ENCODE measurements at places on chromosomes 1 and 21.

DNA sequence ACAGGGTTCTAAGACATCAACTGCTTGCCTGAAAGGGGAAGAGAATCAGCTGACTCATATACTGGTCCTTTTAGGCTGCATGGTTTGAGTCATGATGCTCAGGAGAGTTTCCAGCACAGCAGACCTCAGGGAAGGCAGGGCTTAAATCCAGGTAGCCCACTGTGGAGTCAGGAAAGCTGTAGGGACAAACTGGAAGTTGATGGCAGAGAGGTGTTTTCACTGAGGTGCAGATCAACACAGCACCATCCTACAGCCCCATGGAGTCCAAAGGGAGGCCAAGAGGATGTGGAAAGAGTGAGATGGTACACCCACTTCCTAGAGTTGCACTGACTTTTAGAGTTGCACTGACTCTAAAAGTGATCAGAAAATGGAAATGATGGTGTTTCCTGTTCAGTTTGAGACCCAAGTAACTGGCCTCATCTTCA is 252.4 kb upstream of the DUSP10 start:
- DNase-seq, result no peak

- DNase-seq, result no peak
Measured at GRCh38 chr1:7589774-7590425, 181.2 kb upstream of the VAMP3 start.

DNA sequence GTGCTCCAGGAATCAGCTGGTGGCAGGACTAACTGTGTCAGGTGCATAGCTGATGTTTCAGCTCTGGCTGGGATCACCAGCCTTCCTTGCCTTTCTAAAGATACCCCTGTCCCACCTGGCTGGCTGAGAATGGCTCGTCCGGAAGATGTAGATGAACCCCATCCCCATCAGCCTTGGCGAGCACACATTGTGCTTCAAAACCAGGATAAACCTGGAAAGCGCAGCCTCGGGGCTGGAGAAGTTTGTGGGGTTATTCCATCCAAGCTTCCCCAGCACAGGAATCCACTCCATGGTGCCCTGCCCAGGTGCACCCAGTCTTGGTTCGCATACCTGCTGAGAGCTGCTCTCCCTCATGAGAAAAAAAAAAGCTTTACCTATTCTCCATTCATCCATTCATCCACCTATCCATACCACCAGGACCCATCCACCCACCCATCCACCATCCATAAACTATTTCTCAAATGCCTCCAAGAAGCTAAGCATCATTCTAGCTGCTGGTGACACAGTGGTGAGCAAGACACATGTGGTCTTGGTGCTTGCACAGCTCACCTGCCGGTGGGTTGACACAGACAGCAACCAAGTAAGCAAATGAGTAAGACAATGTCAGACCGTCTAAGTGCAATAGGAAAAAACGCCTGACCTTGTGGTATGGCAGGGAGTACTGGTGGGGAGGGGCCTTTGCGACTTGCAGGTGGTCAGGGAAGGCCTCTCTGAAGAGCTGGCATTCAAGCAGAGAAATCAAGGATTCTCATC is 94.0 kb downstream of the DMRTB1 start:
- no peak for DNase-seq

DNA sequence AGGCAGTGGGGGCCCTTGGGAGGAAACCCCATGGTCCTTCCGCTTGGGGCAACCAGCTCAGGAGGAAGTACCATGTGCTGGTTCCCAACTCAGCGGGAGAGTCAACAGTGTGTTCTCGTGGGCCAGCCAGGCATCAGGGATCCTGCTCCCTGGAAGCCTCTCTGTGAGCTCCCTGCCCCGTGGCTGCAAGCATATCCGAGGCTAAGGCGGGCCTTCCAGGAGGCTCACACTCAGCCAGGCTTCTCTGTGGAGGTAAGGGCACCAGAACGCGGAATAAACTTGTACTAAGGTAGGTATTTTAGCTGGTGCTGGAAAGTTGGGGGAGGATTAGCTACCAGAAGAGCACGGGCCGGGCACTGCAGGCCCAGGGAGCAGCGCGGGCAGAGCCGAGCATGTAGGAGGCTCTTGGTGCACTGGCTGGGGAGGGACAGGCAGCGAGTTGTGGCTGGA is 74.7 kb upstream of the POU3F1 start:
- DNase-seq, result no peak

DNA sequence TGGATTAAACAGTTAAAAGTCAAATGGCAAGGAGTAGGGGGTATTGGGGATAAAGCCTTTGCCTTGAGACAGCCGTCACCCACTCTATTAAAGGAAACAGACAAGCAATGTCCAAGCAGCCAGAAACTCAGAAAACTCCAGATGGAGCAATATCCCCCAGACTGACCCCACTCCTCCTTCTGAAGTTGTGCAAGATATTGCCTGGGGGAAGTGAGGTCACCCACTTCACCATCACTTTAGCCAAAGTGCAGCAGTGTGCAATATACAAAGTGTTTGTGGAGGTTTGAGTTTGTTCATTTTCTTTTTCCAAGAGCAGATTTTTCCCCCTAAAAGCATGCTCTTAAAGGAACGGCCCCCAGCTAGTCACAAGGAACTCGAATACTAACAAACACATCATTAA is 125.1 kb downstream of the ETS2 start:
- no peak for DNase-seq

DNA sequence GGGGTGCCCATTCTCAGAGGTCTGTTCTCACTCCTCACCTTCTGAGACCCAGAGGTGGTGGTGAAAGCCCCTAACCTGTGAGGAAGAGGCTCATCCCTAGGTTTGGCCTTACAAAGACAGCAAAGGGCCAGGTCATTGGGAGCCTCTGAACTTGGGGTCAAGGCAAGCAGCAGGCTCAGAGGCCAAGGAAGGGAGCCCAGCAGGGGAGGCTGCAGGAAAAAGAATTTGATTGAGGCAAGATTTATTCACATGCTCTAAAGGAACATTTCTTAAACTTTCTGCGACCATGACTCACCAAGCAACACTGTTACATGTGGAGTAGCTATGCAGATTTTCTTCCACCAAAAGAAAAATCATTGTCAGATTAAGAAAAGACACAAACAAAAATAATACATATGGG is 132.5 kb upstream of the SYT6 start:
- DNase-seq, result no peak

- no peak for DNase-seq
Measured at GRCh38 chr1:76951153-76951552, 83.9 kb downstream of the ST6GALNAC5 start.

DNA sequence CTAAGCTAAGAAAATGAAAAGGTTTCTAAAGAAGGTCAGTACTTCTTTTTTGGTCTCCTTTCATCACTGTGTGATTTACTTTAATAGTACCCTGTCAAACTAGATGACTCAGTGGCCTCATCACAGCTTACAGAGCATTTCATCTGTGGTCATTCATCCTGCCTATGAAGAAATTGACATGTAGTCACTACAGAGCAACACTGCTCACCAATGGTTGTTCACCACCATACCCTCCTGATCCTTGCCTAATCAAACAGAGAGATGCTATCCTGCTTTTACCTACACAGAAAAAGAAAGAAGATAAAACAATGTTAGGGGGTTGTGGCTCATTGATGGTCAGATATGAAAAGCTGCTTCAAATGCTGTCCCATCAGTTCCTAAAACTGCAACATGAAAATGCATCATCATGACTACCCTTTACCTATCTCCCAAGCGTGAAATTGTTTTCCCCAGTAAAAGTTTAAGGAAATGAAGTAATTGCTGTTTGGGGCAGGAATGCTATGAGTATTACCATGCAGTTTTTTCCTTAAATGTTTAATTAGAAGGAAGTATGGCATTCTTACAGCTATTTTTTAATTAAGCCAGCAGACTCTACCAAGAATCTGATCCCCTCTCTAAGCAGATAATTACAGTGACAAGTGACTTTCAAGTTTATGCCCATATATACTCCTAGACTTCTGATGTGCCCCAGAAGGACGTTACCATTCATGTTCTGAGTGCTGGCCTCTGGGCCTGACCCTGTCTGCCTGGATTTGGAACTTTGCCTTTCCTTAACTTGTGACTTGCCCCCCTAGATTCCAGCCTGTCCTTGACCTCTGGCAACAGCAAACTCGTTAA is 46.1 kb upstream of the FBXO28 start:
- no peak for DNase-seq

GRCh38 chr1:226563666-226564065 is 15.1 kb downstream of the STUM start:
- no peak for DNase-seq

DNA sequence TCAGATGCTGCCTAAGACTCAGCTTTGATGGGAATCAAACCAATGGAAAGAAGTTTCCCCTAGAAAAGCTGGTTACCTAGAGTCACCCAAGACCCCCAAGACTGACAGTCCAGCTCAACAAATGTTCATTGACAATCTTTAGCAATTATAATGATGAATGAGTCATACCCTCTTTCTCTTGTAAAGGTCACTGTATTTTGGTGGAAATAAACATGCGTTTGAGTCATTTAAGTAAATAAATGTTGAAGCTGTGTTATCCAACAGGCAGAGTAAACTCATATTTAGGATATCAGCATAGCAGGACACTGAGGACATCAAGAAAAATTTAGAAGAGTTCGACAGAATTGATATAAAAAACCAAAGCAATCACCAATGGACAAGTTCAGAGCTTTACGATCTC is 295.9 kb downstream of the RGS7 start:
- DNase-seq, result no peak

DNA sequence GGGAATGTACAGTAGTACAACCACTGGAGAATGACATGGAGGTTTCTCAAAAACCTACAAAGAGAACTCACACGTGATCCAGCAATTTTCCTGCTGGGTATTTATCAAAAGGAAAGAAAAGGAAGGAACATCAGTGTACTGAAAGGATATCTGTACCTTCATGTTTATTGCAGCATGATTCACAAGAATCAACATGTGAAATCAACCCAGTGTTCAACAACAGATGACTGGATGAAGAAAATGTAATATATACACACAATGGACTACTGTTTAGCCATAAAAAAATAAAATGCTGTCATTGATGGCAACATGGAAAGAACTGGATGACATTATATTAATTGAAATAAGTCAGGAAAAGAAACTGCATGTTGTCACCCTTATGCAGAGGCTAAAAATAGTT is 19.0 kb upstream of the CYP4A11 start:
- DNase-seq, result no peak

- no peak for DNase-seq
Measured at GRCh38 chr1:241156231-241156965, 200.6 kb downstream of the RGS7 start.

DNA sequence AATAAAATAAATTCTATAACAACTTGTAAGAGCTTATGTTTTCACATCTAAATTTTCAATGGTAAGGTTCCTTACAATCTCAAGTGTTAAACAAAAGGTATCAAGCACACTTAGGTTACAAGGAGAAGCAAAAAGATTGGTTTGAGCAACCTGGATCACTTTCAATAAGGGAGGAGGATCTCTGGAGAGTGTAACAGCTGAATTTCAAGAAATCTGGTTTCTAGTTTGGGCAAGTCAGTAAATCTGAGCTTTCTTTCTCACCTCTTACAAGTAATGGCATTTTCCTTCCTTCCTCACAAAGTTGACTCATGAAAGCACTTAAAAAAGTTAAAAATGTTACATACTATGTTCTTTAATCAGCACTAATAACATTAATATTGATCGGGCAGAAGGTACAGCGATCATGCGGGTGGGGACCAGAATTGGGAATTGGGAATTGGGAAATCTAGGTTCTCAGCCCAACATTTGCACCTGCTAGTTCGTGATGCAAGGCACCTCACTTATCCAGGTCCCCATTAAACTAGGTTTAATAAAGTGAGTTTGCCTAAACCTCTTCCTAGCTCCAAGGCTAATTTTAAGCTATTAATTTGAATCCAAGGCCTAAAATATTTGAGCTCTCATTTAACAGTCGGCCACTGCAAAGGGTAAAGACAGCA is 3.1 kb downstream of the NUCKS1 start:
- DNase-seq, result no peak

DNA sequence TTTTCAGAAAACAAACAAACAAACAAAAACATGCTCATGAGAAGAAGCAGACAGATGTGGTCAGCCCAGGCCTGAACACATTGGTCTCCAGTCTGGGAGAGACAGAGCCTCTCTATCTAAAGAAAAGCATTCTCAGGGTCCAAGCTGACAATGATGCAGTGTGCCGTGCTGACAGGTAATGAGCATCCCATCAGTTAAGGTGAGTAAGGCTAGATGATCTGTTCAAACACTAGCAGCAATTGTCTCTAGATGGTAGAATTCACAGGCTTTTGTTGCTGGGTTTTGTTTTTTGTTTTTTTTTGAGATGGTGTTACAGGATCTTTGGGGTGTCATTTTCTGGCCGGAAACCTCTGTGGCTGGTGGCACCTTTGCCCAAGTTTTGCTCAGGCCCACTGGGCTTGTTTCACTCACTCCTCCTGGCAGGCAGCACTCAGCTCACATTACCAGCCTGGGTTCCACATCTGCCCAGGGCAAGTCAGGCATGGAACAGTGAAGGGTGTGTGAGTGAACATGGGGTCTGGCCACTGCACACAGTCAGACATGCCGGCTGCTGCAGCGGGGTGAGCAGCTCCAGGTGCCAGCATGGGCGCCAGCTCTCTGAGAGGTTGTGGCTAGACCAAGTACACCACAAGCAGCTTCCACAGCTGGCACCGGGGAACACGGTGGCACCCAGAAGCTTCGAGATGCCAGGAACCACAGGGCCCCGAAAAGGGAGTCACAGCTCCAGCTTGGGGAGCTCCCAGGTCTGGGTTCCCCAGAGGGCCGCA is 2.5 kb upstream of the C1QA start:
- no peak for DNase-seq

- DNase-seq, result no peak
Measured at GRCh38 chr1:41391834-41392527, 30.7 kb downstream of the FOXO6 start.

DNA sequence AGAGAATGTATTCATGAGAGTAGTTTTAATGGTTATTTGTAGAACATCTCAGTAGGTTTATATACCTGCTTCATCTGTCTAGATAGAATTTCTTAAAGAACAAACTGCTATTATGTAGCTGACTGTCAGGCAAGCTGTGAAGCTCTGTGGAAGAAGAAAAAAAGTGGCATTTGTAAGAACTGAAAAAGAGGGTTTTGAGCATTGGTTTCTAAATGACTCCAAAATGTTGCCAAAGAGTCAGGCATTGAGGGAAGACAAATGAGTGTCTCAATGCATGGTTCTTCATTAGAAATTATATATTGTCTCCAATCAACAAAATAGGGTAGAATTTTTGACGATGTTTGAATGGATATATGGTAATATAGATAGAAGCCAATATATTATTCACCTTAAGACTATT is 1276.1 kb downstream of the KCNT2 start:
- DNase-seq, result no peak

DNA sequence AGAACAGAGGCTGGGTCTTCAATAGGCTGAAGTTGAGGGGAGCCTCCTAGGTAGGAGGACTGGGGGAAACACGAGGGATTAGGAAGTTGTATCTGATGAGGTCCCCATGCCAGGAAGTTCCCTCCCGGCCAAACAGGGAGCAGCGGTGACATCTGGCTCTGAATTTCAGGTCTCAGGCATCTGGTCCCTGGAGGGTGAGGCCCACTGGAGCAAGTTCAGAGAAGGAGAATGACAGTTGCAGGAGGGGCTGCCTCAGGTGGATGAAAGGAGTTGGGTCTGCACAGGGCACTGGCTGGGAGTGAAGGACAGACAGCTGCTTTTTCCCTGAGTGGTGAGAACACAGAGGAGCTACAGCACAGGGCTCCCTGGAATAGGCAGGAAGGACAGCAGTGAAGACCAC is 9.1 kb downstream of the TMEM9 start:
- DNase-seq, result no peak
